AG10803 (cell line): ENCODE measurements at places on chromosomes 2 and 18.

DNA sequence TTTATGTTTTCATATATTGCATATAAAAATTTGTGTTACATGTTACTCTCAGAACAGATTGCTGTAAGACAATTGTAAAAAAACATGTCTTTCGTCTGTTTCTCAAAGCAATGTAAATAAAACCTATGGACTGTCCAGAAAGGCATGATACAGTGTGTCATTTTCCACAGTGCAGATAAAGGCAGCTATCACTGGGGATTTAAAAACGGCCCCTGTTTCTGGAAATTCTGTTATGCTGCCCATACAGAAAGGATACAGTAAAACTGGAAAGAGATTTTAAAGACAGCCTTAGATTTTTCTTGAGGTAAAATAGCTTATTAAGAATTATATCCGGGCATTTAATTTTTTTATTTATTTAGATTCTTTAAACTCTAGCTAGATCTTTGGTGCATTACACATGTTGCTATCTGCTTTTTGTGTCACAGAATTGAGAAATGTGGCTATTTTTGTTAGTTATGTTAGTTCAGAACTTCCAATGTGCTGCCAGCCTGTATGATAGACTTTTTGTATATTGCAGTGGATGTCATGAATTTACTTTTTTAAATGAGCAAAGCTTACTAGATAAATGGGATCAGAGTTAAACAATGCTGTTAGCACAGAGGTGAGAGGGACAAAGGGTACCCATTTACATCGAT is 859 bp upstream of the INO80D start:
- DNase-seq = no peak

GRCh38 chr2:86284987-86285386 is 52.4 kb downstream of the REEP1 start:
- DNase-seq = no peak

GRCh38 chr2:158967731-158968395 is 577 bp upstream of the TANC1 start:
- DNase-seq = peak; percentile 81

- no peak for DNase-seq
Observed at GRCh38 chr2:219962801-219963200, 335.4 kb downstream of the SLC4A3 start.

GRCh38 chr2:84830095-84830494 is 50.8 kb downstream of the TRABD2A start:
- DNase-seq = peak; percentile 24

GRCh38 chr2:191481305-191482070 is 196.4 kb upstream of the NABP1 start:
- DNase-seq = no peak

DNA sequence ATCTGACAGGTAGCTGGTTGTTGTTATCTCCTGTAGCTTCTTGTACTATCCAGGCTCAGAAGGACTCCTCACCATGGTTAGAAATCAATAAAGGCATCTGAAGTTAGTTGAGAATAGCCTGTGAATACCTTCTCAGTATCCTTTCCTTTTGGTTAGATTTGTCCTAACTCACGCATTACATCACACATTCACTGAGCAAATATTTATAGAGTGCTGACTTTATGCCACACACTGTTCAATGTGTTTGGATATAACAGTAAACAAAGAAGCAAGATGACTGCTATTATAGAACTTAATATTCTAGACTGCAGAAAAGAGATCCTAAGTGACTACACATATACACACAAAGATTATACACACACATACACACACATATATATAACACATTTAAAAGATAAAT is 889.9 kb upstream of the CHAC2 start:
- no peak for DNase-seq

DNA sequence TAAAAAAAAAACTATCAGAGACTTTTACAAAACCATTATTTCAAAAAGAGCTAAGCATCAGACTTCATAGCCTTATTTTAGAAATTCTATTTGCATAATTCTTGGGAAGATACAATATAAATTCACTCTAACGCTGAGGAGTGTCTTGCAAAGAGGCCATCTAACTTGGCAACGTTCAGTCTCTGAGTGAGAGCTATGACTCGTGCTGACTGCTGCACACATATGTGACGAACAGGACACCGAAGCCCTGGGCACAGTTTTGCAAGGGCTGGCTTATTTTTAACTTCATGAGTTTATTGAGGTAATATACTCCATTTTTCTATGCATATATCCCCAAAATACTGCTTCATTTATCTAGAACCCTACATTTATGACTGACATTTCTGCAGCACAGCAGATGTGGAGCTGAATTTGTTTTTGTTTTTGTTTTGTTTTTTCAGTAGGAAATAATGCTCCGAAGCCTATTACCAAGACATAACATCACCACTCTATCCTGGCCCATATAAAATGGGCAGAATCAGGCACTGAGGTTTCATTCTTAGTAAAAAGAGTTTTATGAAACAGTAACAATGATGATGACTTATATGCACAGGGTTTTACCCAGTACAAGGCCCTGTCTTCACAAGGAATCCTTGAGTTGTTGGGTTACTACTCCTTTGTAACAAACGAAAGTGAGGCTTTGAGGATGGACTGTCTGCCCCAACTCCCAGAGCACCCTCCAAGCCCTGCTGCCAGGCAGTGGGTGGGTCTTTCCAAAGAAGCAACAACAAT is 68.3 kb downstream of the CRACDL start:
- DNase-seq = peak; percentile 12

- DNase-seq = peak; percentile 51
Observed at GRCh38 chr2:231554748-231555545, 24.7 kb upstream of the NMUR1 start.

DNA sequence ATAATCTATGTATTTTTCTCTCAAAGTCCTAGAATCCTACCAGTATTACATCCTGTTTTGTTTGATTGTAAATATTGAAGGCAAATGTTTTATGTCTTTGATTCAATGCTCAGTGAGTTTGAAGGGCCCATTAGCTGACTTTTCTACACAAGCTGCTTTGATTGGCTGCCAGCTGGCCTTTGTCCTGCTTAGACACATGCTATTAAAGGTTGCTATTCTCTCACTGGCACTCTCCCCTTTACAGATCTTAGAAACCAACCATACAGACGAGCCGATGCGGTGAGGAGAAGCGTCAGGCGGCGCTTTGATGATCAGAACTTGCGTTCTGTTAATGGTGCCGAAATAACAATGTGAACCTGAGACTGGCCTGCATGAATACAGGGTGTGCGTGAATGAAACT is 69.7 kb downstream of the PRPF40A start:
- peak; percentile 67 for DNase-seq

- no peak for DNase-seq
Observed at GRCh38 chr18:52277785-52278184, 62.2 kb upstream of the DCC start.

GRCh38 chr2:58923869-58924268 is 682.7 kb upstream of the FANCL start:
- peak; percentile 95 for DNase-seq

GRCh38 chr2:12061286-12062052 is 315.0 kb downstream of the LPIN1 start:
- DNase-seq = no peak
